ENCODE measurements at places on chromosomes 7 and 10.

- DNase-seq = no peak
Observed at GRCh38 chr7:108384716-108385483, 71.3 kb downstream of the NRCAM start.

GRCh38 chr10:93917064-93917391, 23.2 kb downstream of the SLC35G1 start:
- no peak for DNase-seq

DNA sequence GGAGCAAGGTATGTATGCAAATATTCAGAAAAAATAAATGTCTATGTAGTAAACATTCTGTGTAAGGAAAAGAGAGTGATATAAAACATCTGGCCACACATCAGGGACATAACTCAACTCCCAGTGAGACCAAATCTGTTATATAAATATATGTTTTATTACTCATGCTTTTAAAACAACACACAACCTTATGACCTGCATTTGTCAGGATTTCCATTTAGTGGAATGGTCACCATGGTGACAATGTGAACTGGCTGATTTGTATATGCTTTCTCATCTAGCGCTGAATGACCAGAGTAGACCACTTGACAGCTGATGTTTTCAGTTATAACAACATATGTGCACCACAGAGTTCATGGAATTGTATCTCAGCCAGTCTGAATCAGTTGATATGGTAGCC, 551.7 kb downstream of the HTR7 start:
- DNase-seq = no peak

- no peak for DNase-seq
Observed at GRCh38 chr7:95788258-95788657, 15.9 kb downstream of the DYNC1I1 start.

DNA sequence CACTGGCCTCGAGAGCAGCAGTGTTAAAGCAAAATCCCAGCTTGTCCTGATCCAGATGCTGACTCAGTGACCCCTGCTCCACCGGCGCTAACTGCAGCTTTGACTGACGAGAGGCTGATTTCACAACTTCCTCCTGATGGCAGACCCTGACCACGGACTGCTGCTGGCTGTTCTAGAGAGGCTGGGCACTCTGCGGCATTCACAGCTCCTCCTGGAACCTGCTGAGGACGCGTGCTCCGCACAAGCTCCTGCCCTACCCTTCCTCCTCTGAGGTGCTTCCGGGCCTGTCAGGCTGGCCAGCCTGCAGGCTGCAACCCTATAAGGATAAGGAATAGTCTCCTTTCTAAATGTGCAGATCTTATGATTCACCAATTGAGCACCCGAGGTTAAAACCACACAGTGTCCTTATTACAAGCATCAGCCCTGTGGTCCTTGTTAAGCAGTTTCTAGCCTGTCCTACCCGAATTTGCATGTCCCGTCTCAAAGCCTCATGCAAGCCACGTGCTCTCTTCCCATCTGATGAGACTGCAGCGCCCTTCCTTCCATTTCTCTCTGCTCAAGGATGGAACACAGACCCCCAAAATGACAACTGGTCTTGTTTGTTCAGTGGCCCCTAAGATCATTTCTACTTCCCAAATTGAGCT, 35.5 kb upstream of the NCAPG2 start:
- no peak for DNase-seq

- no peak for DNase-seq
Observed at GRCh38 chr10:78972160-78972946, 96.4 kb upstream of the ZMIZ1 start.

DNA sequence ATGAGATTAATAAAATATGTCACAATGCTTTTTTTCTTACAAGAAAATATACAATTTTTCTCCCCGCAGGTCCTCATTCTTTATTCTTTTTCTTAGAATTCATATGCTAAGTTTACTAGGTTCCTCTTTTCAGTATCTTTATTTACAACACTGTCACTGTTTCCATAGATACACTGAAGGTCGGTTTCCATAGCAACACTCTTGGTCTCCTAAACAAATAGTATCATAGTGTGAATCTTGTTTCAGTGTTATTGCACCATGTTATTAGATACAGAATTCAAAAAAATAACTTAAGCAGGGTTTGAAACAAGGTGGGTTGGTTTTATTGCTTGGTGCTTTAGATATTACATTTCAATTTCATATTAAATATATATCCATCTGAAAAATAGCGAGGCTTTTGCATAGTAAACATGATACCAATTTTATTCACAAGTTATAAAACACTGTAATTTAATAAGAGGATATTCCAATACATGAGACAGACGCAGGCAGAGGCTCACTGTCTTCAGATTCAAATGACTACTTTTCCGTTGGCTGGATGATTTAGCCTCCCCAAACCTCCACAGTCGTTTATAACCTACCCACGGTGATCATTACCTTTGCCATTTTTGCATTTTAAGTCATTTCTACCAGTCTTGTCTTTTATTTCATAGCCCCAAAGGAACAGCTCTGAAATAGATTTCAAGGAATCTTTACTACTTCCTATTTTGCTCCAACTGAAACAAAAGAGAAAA, 88.9 kb upstream of the KLF6 start:
- no peak for DNase-seq

DNA sequence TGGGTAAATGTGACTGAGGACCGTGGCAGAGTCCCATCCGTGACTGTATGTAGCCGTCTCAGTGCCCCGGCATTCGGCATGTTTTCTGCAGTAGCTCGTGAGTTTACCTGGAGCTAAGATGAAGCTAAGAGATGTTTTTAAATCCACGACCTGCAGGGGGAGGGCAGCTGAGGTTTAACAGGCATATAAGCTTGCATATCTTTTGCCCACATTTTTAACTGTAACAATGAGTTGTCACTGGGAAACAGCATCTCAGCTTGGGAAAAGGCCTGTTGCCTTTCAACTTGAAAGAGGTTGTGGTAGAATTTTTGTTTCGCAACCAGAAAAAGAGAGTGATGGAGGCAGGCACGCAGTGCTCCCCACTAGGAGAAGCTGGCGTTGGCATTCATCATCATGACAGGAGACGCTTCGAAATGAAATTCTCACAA, 77.7 kb downstream of the CELF2 start:
- no peak for DNase-seq

- peak; percentile 80 for DNase-seq
Observed at GRCh38 chr7:50304911-50305582, 531 bp downstream of the IKZF1 start.

DNA sequence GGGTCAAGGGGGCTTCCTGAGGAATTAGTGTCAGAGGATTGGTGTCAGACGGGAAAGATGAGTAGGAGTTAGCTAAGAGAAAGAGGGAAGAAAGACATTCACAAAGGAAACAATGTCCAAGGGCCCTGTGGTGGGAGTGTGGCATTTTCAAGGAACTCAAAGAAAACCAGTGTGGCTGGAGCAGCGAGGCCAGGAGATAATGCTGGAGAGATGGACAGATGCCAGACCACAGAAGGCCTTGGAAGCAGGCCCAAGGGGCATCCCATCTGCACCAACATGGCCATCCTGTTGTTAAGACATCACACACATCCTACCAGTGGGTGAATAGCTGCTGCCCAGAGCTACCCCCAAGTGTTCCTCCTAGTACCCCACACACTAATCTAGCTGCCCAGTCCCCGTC, 36.1 kb upstream of the CUL1 start:
- no peak for DNase-seq

- no peak for DNase-seq
Observed at GRCh38 chr7:73483171-73483570, 38.9 kb downstream of the BAZ1B start.

DNA sequence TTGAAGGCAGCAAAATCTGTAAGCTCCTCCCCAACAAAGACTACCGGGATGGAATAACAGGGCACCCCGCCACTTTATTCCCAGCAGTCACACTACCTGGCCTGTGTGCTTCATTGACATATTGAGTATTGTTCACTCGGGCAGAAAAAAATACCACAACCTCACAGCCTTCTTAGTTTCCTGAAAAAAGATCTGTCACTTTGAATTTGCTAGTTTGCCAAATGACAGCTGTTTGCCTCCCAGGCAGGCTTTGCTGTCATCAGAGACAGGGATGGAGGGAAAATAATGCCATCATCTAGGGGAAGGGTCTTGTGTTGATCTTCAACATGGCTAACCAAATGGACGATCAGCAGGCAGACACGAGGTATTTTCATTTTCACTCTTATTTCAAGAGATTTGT, 26.9 kb downstream of the BMPER start:
- no peak for DNase-seq

DNA sequence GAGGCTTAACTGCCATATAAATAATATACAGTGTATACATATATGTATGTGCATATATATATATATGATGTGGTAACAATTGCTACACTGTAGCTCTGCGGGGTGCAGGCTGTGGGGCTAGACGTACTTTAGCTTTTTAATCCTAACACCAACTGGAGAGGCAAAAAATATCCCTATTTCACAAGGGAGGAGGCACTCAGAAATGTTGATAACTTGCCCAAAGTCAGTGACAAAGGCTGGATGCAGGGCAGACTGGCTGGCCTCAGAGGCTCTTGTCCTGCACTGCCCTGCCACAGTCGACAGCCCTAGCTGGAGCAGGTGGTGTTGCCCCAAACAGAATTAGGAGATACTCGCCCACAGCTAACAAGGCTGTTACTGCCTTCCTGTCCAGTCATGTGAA, 1.5 kb upstream of the RELN start:
- no peak for DNase-seq

- no peak for DNase-seq
Observed at GRCh38 chr10:34102237-34102673, 712.8 kb downstream of the PARD3 start.

- DNase-seq = no peak
Observed at GRCh38 chr7:68432585-68432984, 1165.7 kb upstream of the AUTS2 start.

DNA sequence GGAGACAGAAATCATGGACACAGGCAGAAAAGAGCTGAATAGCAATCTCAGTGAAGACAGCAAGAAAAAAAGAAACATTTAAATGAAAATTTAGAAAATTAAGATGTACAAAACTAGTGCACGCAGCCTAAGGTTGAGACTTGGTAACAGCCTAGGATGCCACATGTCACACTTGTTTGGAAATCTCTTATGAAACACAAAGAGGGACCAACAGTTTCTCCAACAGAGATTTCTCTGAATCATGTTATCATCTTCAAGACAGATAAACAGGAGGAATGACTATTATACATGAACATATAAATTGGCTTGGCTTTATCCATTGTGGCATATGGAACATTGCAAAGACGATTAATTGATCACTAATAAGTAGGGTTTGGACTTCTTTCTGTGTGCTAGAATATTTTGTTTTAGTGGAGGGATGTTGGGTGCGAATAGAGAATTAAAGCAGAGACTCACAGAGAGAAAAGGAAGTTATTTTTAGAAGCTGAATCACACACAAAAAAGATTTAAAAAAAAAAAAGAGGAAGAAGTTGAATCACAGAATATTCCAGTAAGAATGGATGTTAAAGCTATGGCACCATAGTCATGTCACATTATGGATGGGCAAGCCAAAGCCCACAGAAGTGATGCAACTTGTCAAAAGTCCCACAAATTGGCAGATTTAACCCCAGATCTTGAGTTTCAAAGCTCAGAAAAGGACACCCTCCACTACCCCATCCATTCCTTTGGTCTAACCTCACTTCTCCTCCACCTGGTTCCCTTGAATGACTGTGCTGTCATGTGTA, 91.6 kb downstream of the MYOF start:
- DNase-seq = no peak

- DNase-seq = no peak
Observed at GRCh38 chr10:13674645-13675588, 88.2 kb downstream of the PRPF18 start.

DNA sequence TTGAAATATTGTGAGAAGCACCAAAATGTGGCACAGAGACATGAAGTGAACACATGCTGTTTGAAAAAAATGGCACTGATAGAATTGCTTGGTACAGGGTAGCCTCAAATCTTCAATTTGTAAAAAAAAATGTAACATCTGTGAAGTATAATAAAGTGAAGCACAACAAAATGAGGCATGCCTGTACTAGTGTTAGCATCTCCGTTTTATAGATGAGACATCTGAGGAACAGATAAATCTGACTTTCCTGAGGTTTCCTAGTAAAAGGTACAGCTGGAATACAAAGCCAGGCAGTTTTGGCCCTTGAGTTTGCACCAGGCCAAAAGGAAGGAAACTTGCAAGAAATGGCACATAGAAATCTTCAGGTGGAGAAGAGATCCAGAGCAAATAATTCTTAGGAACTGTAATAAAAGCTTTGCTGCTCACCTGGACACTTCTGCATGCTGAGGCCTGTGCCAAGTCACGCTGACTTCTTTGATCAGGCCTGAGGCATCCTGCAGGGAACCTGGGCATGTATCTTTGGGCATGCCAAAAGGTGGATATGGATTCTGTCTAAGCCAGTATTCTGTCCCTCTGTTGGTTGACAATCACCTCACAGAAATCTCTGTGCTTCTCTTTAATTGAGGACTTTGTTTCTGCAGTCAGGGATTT, 251.5 kb upstream of the PLPP4 start:
- DNase-seq = no peak

DNA sequence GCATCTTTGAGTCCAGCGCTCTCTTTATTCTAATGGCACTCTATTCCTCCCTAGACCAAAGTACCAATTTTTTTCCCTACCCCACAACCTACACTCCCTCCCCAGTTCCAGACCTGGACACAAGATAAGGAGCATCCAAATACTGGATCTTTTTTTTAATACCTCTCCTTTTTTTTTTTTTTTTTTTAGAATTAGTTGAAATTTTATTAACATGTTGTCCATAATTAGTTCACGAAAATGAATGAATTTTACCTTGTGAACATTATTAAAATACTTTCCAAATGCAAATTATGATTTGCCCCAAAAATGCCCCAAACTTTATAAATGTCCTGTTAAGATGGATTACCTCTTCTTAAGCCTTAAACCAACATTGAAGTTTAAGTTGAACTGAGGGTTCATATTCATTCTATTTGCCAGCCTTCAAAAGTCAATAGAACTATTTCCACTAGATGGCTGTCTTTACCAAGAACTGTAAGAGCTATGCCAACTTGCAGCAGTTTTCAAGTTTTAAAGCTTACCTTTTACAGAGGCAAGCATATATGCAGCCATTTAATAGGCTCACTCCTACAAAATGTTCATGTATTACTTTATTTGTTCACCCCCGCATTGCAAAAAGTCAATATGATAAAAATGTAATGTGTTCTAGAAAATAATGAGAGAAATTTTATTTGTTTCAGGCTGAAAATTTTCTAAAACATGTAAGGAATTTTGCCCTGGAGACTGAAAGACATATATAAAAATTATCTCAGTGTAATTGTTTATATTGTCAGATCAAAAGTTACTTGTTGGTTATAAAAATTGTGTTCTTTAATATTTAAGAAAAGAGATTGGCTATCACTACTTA, 39.7 kb upstream of the TNKS2 start:
- no peak for DNase-seq

Data from CD4-positive, alpha-beta T cell treated with Interleukin-6 for 4 hours (primary cell).